ENCODE measurements at places on chromosomes 12 and 14.

GRCh38 chr14:103705118-103705503 is 10.1 kb downstream of the XRCC3 start:
- no peak for DNase-seq

DNA sequence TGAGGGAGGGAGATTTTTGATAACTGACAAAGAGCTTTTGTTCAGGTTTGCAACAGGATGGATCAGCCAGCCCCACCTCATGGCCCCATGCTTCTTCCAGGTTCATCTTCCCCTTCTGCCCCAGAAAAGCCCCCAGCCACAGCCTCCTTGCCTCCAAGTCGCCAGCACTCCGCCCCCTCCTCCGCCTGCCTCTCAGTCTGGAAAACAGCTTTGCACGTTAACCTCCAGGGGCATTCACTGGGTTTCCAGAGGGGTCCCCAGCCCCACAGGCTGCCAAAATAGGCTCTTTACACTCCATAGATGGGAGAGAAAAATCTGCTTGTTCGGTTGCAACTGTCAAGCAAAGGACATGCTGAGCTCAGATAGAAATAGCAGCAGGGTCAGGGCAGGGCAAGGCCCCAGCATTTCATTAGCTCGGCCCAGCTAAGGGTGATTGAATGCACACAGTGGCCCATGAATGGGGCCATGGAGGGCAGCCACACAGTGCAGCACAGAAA is 253.6 kb downstream of the ZFP36L1 start:
- DNase-seq = no peak

- DNase-seq = no peak
Measured at GRCh38 chr12:15851045-15851620, 31.1 kb upstream of the STRAP start.

GRCh38 chr12:24421759-24422158 is 472.3 kb upstream of the SOX5 start:
- DNase-seq = no peak

- no peak for DNase-seq
Measured at GRCh38 chr12:60704171-60704914, 1108.5 kb downstream of the SLC16A7 start.

- DNase-seq = no peak
Measured at GRCh38 chr12:97493731-97494130, 31.1 kb downstream of the RMST start.

GRCh38 chr12:131025939-131026702 is 72.4 kb downstream of the ADGRD1 start:
- DNase-seq = no peak

DNA sequence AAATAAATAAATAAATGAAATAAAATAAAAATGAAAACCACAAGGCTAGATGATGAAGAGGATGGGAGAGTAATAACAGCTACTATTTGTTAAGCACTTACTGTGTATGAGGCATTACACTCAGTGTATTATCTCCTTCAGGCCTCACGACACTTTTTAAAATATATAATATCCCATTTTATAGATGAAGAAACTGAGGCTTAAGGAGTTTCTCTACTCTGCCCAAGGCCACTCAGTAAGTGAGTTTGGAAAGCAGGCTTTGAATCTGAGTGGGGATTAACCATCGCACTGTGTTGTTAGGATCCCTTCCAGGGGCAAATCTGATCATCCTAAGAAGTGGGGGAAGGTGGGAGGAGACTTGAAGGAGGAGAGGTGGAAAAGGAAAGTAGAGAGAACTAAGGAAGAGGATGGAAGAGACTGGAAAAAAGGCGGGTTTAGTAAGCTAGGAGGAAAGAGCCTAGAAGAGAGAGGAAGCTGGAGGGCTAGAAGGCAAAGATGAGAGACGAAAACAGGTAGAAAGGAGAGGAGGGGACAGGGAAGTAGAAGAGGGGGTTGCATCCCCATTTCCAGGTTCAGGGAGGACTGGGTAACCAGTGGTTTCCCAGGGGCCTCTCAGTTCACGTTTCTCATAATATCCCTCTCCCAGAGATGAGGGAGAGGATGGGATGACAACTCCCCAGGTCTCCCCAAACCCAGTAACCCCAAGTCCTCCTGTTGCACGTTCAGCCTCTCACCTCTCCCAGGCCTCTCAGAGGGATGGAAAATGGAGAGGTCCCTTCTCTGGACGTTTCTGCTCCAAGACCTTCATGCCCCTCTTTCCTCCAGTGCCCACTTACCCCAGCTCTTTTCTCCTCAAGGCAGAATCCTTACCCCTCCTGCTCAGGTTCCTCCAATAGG is 1.7 kb downstream of the STAT6 start:
- no peak for DNase-seq

GRCh38 chr14:55454264-55455002 is 14.0 kb upstream of the TBPL2 start:
- DNase-seq = no peak

DNA sequence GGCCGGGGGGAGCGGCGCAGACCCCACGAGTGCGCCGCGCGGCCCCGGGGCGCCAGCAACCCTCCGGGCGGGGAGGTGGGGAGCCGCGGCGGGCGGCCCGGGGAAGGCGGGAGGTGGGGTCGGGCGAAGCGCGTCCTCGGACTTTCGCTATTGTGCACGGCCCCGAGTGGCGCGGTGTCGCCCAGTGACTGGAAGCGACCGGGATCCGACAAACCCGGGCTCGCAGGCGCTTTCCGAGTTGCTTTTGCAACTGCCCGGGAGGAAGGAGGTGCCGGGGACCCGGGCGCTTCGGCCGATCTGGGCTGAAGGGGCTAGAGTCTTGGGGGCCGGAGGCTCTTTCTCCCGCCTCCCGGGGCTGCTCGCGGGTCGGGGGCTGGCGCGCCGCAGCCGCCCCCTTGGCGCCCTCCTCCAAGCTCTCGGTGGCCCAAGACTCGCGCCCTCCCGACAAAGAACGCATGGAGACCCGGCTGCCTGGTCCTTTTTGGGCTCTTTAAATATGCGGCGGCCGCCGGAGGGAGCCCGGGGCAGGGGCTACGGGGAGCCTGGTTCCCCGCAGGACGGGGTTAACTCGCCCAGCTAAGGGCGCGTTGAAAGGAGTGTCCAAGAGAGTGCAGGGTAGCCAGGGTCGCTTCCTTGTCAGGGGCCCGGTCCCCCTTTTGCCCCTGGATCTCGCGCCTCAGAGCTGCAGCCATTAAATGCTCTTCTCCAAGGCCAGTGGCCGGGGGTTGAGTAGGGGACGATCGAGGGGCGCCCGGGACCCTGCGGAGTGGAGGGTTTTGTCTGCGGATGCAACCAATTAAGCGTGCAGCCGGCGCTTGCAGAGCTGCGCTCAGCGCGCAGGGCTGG is 1.4 kb downstream of the HMGA2 start:
- DNase-seq = peak; percentile 65

DNA sequence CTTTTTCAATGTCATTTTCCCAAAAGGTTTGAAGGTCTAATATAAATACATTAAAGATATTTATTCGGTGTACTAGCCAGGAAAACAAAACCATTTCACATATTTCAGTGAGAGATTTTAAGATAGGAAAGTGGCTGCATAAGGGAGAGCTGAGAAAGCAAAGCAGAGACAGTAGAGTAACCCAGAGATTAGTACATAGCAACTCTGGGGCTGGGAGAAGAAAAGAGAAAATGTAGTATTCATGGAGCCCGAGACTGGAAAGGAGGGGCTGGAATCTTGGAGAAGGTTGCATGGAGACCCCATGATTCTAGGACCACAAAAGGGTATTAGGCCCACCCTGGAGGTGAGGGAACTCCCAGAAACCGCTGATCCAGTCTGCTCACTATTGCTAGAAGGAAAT is 236.9 kb downstream of the PAWR start:
- no peak for DNase-seq

GRCh38 chr12:55060470-55060869 is 40.7 kb downstream of the NEUROD4 start:
- DNase-seq = no peak

- no peak for DNase-seq
Measured at GRCh38 chr12:130708648-130709047, 7.5 kb downstream of the RIMBP2 start.

- DNase-seq = peak; percentile 30
Measured at GRCh38 chr12:117507548-117507947, 146.1 kb upstream of the NOS1 start.

- DNase-seq = no peak
Measured at GRCh38 chr12:27012239-27012981, 1.8 kb downstream of the TM7SF3 start.

DNA sequence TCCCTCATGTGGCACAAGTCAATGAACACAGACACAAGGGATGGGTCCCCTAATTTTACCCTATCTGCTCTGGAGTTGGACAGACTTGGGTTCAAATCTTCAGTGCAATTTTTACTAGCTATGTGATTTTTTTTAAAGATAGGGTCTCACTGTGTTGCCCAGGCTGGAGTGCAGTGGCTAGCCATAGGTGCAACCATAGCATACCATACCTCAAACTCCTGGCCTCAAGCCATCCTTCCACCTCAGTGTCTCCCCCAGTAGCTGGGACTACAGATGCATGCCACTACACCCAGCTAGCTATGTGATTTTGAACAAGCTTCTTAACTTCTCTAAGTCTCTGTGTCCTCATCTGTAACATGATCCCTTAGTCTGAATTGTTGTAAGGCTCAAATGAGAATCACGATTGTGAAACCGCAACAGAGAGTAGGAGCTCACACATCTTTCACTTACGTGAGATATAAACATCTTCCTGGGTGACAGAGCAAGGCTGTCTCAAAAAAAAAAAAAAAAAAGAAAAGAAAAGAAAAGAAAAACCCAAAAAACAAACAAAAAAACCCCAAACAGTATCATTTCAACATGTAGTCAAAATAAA is 4.7 kb downstream of the CALCOCO1 start:
- DNase-seq = no peak

- DNase-seq = no peak
Measured at GRCh38 chr12:52155048-52155868, 36.6 kb downstream of the KRT80 start.

DNA sequence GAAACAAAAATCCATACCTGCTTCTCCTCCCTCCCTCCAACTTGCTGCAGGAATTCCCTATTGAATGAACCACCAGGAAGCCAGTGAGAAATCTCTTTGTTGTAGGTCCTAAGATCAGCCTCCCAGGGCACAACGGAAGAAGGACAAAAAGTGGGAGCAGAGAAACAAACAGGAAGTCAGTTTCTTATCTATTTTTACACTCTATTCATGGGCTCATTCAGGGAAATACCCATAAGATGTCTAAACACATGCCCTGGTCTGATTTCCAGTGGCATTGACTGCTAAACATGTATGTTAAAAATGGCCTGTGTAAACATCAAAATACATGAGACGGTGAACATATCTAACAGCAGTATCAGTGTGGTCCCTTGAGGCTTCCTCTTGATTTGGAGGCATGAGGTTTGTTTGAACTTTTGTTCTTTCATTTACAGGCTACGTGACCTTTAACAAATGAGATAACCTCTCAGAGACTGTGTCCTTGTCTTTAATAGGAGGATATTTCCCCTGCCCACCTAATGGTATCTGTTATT is 18.8 kb downstream of the GPR65 start:
- no peak for DNase-seq

GRCh38 chr12:39905152-39905551 is 200.7 kb downstream of the SLC2A13 start:
- no peak for DNase-seq

DNA sequence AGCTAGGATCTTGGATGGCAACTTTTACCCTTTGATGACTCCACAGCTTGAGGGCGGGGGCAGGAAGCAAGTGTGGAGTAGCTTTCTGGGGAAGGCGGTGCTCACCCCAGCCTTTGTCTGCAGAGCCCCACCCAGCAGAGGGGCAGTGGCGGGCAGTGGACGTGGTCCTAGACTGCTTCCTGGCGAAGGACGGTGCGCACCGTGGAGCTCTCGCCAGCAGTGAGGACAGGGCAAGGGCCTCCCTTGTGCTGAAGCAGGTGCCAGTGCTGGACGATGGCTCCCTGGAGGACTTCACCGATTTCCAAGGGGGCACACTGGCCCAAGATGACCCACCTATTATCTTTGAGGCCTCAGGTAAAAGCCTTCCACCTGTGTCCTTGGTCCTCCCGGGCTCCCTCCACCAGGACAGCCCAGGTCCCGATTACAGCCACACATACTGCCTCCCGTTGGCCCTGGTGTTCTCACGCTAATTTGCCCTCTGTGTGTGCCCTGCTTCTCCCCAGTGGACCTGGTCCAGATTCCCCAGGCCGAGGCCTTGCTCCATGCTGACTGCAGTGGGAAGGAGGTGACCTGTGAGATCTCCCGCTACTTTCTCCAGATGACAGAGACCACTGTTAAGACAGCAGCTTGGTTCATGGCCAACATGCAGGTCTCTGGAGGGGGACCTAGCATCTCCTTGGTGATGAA is 1.2 kb downstream of the TAPBPL start:
- no peak for DNase-seq

GRCh38 chr12:47954058-47954457 is 9.3 kb upstream of the TMEM106C start:
- DNase-seq = no peak

- DNase-seq = no peak
Measured at GRCh38 chr14:51938137-51938536, 51.2 kb upstream of the RTRAF start.

DNA sequence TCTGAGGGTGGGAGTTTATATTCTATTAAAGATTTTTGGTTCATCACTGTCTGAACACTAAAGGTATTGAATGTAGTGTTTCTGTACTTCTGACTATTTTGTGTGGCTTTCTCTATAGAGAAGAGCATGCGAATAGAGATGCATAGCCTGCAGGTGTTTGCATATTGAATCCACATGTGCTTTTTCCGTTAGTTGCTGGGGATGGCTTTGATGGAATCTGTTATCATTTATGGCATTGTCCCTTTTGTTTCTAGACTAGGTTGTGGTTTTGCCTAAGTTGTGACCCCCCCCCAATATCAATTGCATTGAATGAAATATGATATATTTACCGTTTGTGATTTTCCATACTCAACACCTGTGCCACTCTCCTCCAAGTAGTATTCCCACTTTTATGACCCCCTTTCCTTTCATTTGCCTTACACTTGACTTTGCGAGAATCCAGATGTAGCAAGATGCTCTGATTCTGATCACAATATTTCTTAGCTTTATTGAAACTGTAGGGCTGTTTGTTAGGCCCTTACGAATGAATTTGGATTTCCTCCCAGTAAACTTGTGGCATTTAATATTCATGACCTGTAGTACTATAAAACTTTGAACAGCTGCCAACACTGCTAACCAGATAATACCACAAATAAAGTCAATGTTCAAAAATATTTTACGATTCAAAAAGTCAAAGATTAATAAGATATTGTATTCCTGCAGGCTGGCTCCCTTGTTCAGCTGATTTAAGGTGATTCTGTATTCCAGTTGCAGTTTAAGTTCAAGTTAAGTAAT is 176.4 kb downstream of the TMTC2 start:
- DNase-seq = no peak

DNA sequence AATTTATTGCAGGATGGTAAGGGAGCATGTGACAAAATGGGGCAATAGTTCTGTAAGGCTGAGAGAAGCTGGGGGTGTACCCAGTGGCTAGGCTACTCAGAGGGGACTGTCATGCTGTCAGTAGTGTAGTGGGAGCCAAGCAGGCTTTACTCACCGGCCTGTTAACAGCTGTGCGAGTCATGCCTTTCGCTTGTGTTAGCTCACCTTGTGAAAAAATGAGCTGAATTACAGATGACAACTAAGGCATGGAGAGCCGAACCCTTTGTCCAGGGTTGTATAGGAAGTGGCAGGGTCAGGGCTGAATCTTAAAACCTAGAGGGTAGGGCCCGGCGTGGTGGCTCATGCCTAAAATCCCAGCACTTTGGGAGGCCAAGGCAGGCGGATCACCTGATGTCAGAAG is 37.9 kb downstream of the SH2B3 start:
- DNase-seq = no peak

GRCh38 chr12:83434600-83434999 is 747.9 kb downstream of the TMTC2 start:
- DNase-seq = no peak

- DNase-seq = no peak
Measured at GRCh38 chr12:122024132-122024785, 2.6 kb downstream of the BCL7A start.

- no peak for DNase-seq
Measured at GRCh38 chr12:88448337-88448915, 131.8 kb downstream of the KITLG start.
